ENCODE measurements at places on chromosomes 4 and X.

DNA sequence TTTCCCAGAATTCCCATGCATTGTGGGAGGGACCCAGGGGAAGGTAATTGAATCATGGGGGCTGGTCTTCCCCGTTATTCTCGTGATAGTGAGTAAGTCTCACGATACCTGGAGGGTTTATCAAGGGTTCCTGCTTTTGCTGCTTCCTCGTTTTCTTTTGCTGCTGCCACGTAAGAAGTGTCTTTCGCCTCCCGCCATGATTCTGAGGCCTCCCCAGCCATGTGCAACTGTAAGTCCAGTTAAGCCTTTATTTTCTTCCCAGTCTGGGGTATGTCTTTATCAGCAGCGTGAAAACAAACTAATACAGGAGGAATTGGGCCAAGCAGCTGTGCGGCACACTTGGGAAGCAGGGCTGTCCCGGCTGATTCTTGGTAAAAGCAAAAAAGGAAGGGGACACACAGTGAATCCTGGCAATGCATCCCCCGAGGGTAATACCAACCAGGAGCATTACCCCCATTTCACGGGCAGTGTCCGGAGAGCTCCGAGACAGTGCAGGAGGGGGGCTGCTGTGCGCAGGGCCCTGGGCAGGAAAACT is 185.7 kb downstream of the AFAP1 start:
- no peak for DNase-seq

DNA sequence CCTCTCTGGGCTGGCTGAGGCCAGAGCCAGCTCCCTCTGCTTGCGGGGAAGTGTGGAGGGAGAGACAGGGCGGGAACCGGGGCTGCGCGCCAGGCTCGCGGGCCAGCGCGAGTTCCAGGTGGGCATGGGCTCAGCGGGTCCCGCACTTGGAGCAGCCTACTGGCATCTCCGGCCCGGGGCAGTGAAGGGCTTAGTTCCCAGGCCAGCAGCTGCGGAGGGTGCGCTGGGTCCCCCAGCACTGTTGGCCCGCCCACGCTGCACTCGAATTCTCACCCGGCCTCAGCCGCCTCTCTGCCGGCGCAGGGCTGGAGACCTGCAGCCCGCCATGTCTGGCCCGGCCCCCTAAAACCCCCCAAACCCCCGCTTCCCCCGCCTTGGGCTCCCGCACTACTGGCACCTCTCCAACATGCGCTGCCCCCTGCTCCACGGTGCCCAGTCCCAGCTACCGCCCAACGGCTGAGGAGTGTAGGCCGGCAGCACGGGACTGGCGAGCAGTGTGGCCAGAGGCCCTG is 33.8 kb upstream of the FAT4 start:
- no peak for DNase-seq

DNA sequence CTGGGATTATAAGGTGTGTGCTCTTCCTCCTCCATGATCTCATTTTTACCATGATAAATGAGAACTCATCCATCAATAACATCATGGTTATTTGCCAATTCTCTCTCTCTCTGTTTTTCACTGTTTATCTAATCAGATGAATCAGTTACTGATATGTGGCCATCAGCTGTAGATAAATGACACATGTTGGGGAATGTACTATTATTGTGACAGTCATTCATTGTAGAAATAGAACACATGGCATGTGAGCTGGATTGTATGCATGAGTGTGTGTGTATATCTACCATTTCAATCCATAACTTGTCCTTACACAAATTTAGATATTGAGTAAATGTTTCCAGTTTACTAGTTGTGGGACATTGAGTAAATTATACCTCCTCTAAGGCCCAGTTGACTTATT is 53.0 kb downstream of the OSTC start:
- no peak for DNase-seq

- DNase-seq = no peak
Observed at GRCh38 chr4:105122350-105122749, 24.3 kb upstream of the TET2 start.

- no peak for DNase-seq
Observed at GRCh38 chr4:110799211-110799610, 176.3 kb upstream of the PITX2 start.

GRCh38 chr4:177509226-177509745 is 67.0 kb upstream of the AGA start:
- DNase-seq = no peak

- no peak for DNase-seq
Observed at GRCh38 chrX:18228069-18228468, 7.4 kb upstream of the BEND2 start.

DNA sequence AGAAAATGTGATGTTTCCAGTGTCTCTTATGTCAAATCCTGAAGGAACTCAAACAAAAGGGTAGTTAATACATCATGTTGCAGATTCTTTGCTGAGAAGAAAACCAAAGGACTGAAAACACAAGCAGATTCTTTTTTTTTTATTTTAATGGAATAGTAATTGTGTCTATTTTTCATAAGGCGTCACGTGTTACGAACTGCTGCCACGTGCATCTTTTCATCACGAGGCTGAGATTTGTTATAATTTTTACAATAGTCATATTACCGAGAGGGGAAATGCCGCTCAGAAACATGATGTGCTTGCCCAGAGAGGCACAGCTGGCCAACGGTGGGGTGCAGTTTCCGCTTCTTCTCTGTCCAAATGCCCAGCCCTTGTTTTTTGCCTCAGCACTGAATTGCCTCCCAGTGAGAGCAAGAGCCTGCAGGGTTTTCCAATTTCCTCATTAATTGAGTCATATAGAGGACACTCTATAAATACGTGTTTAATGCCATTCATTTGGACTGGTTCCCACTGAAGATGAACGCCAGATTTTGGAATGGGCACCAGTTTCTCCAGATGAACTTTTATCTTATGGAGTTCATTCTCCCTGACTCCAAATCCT is 225.3 kb downstream of the STK32B start:
- DNase-seq = no peak

- DNase-seq = no peak
Observed at GRCh38 chr4:89196056-89196674, 84.8 kb downstream of the TIGD2 start.

DNA sequence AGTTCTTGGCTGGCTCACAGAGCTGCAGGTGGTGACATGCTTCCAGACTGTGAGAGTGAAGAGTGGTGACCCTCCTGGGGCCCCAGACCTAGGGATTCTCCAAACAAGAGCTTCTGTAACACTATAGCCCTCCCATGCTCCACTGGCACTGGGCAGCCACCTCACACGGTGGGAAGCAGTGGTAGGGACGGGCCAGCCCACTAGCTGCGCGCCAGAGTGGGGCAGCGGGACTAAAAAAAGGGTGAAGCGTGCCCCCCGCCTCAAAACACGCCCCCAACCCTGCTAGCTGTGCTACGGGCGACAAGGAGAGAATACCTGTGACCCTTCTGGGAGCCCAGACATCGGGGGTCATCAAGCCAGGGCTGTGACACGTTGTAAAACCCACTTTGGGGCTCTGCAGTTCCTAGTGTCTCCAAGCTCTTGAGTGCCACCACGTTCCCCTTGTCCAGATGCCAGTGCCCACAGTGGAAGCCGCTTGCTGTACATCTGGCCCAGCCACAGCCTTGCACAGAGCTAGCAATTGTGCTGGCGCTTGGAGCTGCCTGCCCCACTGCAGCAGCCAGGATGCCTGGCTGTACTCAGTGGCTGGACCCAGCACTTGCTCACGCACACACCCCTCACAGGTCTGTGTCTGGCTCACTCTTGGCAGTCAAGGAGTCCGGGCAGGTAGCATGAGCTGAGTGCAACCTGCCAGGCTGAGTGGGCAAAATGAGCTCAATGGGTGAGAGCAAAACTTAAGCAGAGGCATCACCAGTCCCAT is 100.0 kb downstream of the DCAF12L2 start:
- no peak for DNase-seq

- DNase-seq = no peak
Observed at GRCh38 chrX:63330681-63331080, 20.5 kb downstream of the SPIN4 start.

- no peak for DNase-seq
Observed at GRCh38 chr4:25160714-25161592, 704 bp upstream of the SEPSECS start.

DNA sequence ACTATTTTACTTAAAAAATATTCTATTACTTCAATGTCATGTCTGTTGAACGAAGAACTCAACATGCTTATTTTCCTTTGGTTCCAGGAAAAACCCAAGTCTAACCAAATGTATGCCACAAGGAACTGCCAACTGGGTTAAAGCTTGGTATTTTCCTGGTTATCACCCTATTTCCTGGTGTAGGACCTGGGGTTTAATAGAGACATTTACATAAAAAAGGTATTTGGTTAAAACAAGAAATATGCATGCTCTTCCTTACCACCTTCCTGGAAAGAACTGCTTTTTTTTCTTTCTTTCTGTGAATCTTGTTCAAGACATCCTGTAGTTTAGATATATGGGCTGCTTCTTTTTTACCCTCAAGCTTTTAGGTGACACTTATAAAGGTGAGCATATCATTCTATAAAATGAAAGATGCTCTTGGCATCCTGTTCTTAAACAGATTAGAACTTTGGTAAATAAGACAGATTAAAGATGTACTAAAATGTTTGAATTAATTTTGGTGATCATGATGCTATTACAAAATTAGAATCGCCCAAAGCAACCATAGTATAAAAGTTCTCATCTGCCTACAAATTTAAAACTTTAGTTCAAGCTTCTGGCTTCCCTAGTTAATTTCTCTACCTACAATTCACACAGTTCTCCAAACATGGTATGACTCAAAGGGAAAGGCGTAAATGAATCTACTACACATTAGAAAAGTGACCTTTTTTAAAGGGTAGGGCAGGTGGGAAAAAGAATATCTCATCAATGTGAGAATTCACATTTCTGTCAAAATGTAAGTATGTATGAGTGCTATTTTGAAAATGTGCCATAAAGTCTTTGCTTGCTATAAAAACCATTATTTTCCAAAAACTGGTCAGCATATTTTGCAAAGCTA is 103.5 kb downstream of the CNOT6L start:
- no peak for DNase-seq

Measured in stimulated activated CD4-positive, alpha-beta T cell treated with anti-CD3 and anti-CD28 coated beads, Interleukin-4, amount 100 ng/mL, for 4 hours (primary cell).